ENCODE measurements at places on chromosomes 13 and 19.

DNA sequence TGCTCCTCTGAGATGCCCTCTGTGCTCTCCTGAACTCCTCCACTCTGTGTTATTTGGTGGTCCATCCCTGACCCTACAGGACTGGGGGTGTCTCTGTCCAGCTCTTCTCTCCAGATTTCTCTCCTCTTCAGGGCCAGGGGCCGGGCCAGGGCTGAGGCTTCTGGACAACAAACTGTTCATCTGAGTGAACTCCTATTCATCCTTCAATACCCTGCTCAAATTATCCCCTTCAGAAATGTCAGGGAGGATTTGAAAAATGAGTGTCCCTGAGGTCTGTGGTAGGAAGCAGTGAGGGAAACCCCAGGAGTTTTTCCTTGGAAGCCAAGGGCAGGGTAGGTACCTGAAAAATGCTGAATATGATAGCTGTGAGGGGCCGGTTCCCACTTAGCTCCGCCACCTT, 7.6 kb downstream of the PDE4C start:
- no peak for DNase-seq
- H3K4me3 ChIP-seq, result no peak overlapping the region
- no peak overlapping the region for H3K27ac ChIP-seq
- no peaks in the 10 kb centered on the region for H3K4me1 ChIP-seq
- no peaks in the 10 kb centered on the region for H3K36me3 ChIP-seq
- H3K27me3 ChIP-seq, result peaks cover 3% of the 10 kb centered on the region

DNA sequence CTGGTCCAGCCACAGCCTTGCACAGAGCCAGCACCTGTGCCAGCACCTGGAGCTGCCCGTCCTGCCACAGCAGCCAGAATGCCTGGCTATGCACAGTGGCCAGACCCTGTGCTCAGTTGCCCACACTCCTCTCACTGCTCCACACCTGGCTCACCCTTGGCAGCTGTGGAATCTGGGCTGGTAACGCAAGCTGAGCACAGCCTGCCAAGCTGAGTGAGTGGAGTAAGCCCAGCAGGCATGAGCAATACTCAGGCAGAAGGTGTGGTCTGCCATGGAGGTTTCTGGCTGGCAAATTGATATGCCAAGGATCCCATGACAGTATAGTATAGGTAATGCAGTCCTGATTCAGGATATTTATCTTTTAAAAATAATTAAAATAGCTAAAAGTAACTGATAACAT, 122.2 kb downstream of the PCDH9 start:
- no peaks in the 10 kb centered on the region for H3K27me3 ChIP-seq
- no peak for DNase-seq
- H3K27ac ChIP-seq, result no peak overlapping the region
- H3K4me3 ChIP-seq, result no peak overlapping the region
- H3K4me1 ChIP-seq, result no peaks in the 10 kb centered on the region

GRCh38 chr13:71017607-71018006, 849.4 kb downstream of the DACH1 start:
- no peaks in the 10 kb centered on the region for H3K4me1 ChIP-seq
- H3K36me3 ChIP-seq, result no peaks in the 10 kb centered on the region
- H3K27me3 ChIP-seq, result peaks cover 4% of the 10 kb centered on the region

DNA sequence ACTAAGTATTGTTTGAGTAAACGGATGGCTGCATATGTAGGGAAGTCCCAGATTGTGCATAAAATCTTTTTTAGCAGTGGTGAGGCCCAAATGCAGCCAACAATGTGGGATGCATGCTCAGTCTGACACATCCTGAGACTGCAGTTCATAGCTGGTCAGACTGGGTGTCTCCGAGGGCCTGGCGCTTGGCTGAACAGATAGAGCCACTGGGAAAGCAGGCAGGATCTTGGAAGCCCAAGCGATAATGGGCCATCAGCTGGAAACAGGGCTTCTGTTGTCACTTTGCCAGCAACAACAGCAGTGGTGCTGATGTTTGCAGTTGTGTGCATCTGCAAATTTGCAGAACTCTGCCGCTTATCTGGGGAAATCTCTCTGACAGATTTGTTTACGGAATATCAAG, 36.1 kb downstream of the MTUS2 start:
- H3K4me3 ChIP-seq, result no peak overlapping the region
- no peaks in the 10 kb centered on the region for H3K4me1 ChIP-seq
- H3K27ac ChIP-seq, result no peak overlapping the region
- no peak for DNase-seq
- H3K36me3 ChIP-seq, result no peaks in the 10 kb centered on the region

- DNase-seq, result no peak
- no peaks in the 10 kb centered on the region for H3K27me3 ChIP-seq
- H3K36me3 ChIP-seq, result no peaks in the 10 kb centered on the region
- H3K27ac ChIP-seq, result no peak overlapping the region
- H3K4me3 ChIP-seq, result no peak overlapping the region
Observed at GRCh38 chr19:1428738-1429391, 9.3 kb upstream of the RPS15 start.

DNA sequence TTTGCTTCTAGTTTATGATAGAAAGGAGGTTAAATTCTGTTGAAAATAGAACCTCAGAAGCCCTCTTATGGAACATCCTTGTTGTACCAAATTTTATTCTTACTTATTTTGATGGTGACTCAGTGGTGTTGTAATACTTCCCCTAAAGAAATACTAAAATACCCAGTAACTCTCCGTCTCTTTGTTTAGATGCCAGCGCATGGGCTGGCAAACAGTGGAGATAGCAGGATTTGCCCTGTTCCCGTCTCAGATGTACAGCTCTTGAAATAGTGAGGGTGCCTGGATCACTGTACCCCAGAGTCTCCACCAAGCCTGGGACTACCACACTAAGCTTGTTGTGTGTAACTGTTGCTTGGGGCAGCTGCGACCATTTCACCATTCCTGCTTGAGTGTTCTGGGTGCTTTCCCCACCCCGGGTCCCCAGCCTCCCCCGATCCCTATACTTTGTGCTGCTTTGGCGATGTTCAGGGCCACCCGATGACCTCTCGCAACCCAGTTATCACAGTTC, 67.0 kb upstream of the TEX29 start:
- peaks cover 33% of the 10 kb centered on the region for H3K36me3 ChIP-seq
- peak overlapping the region; percentile 24 for H3K27ac ChIP-seq
- H3K27me3 ChIP-seq, result no peaks in the 10 kb centered on the region
- no peak overlapping the region for H3K4me3 ChIP-seq
- DNase-seq, result no peak

DNA sequence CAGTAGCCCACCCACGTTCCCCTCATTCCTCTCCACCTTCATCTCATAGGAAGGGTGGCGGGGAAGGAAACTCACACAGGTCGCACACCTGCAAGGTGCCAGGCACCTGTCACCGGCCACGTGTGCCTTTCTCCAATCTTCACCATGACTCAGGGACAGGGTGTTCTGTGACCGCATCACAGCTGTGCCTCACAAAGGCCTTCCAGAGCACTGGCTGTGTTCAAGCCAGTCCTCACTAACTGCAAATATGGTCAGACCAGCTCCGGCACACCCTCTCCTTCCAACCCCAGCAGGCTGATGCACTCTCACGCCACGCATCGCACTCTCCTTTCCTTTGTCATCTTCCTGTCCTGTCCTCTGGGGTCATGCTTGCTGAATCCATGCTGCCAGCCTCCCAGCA, 415.9 kb downstream of the IRS2 start:
- H3K36me3 ChIP-seq, result no peaks in the 10 kb centered on the region
- no peak for DNase-seq
- H3K4me1 ChIP-seq, result no peaks in the 10 kb centered on the region
- no peak overlapping the region for H3K27ac ChIP-seq

- H3K4me1 ChIP-seq, result peaks cover 83% of the 10 kb centered on the region
- DNase-seq, result no peak
- peaks cover 6% of the 10 kb centered on the region for H3K36me3 ChIP-seq
- H3K27me3 ChIP-seq, result no peaks in the 10 kb centered on the region
- no peak overlapping the region for H3K4me3 ChIP-seq
Observed at GRCh38 chr13:26325876-26326275, 71.9 kb downstream of the CDK8 start.

DNA sequence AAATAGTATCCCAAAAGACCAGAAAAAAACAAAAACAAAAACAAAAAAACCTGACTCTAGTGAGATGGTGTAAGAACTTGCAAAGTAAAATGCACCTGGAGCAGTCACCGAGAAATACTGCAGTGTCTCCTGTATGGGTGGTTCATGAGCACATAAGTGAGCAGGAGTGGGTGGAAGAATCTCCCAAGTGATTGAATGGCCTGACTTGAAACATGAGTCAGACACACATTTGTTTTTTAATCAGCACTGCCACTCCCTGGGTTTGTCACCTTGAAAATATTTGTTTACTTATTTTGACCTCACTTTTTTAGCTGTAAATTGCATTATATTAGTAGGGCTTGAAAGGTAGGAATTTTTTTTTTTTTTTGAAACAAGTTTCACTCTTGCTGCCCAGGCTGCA, 2.0 kb downstream of the ZNF431 start:
- H3K27ac ChIP-seq, result peak overlapping the region; percentile 76
- H3K4me3 ChIP-seq, result no peak overlapping the region
- DNase-seq, result no peak
- H3K36me3 ChIP-seq, result peaks cover 22% of the 10 kb centered on the region
- H3K27me3 ChIP-seq, result peaks cover 10% of the 10 kb centered on the region

DNA sequence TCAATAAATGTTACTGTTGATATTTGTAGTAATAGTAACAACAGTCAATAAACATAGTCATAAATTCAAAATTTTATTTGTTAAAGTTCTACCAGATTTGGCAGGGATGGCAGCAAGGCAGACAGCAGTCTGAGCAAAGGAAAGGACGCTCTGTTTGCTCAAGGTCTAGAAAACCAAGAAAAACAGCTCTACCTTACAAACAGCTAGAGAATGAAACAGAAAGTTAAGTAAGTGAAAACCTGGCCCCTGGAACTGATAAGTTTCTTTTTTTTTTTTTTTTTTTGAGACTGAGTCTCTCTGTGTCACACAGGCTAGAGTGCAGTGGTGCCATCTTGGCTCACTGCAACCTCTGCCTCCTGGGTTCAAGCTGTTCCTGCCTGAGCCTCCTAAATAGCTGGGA, 27.9 kb downstream of the ENOX1 start:
- no peak for DNase-seq
- H3K36me3 ChIP-seq, result no peaks in the 10 kb centered on the region
- H3K4me3 ChIP-seq, result no peak overlapping the region
- H3K27ac ChIP-seq, result no peak overlapping the region
- H3K27me3 ChIP-seq, result peaks cover 1% of the 10 kb centered on the region

- no peaks in the 10 kb centered on the region for H3K27me3 ChIP-seq
- no peak overlapping the region for H3K27ac ChIP-seq
- no peaks in the 10 kb centered on the region for H3K36me3 ChIP-seq
- no peak overlapping the region for H3K4me3 ChIP-seq
- DNase-seq, result no peak
- no peaks in the 10 kb centered on the region for H3K4me1 ChIP-seq
Observed at GRCh38 chr19:19550485-19550929, 12.4 kb downstream of the CILP2 start.

DNA sequence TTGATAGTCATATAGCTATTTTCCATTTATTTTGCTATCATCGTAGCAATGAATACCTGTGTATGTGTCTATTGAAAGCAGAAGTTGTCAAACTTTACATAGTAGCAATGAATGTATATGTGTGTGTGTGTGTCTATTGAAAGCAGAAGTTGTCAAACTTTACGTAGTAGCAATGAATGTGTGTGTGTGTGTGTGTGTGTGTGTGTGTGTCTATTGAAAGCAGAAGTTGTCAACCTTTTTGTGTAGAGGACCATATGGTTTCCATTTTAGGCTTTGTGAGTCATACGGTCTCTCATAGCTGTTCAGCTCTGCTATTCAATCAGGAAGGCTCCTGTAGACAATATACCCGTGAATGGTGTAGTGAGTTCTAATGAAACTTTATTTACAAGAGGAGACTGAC, 20.8 kb downstream of the NLRP4 start:
- no peak for DNase-seq
- H3K4me1 ChIP-seq, result no peaks in the 10 kb centered on the region
- no peak overlapping the region for H3K27ac ChIP-seq
- H3K36me3 ChIP-seq, result no peaks in the 10 kb centered on the region
- H3K4me3 ChIP-seq, result no peak overlapping the region

DNA sequence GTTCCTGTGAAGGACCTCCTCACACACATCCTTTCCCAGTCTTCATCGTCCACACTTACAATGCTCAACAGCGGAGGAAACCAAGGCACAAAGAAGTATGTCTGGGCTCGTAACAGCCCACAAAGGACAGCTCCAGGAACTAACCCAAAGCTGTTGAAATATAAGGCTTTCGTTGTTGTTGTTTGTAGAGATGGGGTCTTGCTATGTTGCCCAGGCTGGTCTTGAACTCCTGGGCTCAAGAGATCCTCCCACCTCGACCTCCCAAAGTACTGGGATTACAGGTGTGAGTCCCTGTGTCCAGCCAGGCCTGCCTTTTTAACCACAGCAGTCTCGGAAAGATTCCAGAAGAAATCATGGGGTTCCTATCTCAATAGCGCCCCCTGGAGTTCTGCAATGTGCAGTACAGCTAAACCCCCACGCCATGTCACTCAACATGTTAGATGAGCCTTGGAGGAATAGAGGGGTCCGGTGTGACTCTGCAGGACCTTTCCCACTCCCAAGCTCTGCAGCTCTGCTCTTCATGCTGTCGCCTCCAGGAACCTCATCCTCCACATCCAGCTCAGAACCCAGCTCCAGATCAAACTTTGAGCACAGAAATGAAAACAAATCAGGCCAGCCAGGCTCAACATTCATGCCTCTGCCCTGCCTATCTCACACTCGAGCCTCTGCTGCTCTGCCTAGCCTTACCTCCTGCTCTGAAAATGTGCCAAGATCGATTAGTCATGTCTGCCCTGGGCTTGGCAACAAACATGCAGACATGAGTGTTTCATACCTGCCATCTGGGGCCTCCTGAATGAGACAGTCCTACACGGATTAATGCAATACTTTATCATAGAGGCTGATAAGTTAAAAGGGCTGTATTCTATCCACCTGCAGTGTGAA, 7.5 kb downstream of the PLA2G4C start:
- no peaks in the 10 kb centered on the region for H3K36me3 ChIP-seq
- peaks cover 3% of the 10 kb centered on the region for H3K27me3 ChIP-seq
- DNase-seq, result peak; percentile 21
- H3K4me1 ChIP-seq, result peaks cover 1% of the 10 kb centered on the region
- H3K27ac ChIP-seq, result no peak overlapping the region

DNA sequence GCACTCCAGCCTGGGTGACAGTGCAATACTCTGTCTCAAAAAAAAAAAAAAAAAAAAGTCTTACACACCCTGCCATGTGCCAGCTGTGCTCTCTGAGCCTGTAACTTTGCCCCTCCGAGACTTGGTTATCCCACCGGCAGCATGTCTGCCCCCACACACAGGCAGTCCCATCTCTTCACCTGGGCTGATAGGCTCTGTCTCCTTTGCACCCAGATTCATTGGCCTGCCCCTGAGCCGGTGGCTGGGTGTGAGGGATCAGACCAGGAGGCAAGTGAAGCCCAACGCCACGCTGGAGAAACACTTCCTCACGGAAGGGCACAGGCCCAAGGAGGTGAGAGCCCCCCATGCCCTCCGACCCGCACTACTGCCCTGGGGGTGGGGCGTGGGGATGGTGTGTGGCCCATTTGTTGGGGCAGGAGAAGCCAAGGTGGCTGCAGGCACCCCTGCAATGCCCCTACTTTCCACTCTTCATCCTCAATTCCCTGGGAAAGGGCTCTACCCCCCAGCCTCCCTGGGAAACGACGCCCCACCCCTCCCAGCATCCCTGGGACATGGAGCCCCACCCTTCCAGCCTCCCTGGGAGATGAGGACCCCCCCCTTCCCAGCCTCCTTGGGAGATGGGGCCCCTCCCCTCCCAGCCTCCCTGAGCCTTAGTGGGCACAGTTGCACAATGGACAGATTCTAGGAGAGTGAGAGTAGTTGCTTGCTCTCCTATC, 45.3 kb downstream of the CERS4 start:
- H3K27me3 ChIP-seq, result peaks cover 2% of the 10 kb centered on the region
- peaks cover 16% of the 10 kb centered on the region for H3K36me3 ChIP-seq
- no peak overlapping the region for H3K4me3 ChIP-seq
- peaks cover 6% of the 10 kb centered on the region for H3K4me1 ChIP-seq
